CD4-positive, CD25-positive, alpha-beta regulatory T cell (primary cell): ENCODE measurements at places on chromosomes 1 and 21.

GRCh38 chr21:45739218-45740087 lies 95.9 kb downstream of the PCBP3 start:
- peak; percentile 7 for DNase-seq

GRCh38 chr1:170445096-170445495 lies 86.9 kb upstream of the GORAB start:
- DNase-seq, result no peak

GRCh38 chr1:28249013-28249865 lies 10.1 kb upstream of the SESN2 start:
- DNase-seq, result peak; percentile 48

GRCh38 chr1:212928323-212929291 lies 21.7 kb upstream of the VASH2 start:
- DNase-seq, result no peak

DNA sequence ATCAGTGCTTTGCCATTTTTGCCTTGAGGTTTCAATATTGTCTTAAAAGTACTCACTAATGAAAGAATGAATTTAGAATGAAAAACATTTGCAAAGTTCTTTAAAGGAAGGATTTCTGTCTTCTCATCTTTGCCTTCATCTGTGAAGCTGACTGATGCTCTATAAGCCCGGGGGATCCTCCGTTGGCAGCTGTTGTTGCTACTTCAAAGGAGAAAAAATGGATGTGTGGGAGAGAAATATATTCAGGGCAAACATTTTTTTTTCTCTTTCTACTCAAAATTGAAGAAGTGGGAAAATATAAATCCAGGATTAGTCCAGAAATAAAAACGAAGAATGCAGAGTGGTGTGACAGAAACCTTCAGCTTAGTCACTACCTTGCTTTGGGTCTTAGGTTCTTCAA lies 142.5 kb downstream of the OLFM3 start:
- no peak for DNase-seq

DNA sequence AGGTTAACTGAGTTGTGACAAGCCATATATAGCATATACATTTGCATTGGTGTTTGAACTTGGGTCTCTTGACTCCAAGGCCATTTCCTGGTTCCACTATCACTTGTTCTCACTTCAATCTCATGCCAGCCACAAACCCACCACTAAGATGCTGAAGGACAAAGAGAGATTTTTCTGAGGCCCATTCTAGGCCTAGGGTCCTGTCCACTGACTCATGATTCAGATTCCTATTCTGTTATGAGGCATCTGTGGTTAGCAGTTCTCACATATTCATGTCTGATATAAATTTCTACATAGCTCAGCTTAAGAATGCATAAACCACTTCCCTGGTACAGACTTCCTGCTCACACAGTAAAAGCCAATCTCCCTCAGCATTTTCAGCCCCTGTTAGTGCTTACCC lies 326.1 kb upstream of the BEND5 start:
- no peak for DNase-seq

GRCh38 chr21:38492007-38492406 lies 6.3 kb downstream of the ERG start:
- no peak for DNase-seq

- DNase-seq, result no peak
These were observed 70.1 kb upstream of the EFHD2 start for GRCh38 chr1:15339570-15339969.

DNA sequence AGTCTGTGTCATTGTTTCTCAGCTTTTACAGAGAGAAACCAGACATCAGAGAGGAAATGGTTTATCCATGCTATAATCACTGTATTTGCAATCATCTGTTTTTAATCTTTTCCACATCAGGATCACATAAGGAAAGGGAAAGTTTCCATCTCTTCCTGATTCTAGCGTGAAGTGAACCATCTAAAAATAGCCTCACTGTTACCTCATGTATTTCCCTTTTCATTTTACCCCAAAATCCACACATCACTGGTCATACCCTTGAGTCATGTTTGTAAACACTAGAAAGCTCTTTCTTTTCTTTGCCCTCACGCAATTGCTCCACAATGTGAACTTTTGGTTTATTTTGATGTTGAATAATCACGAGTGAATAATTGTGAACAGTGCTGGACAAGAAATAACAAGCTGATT lies 146.0 kb downstream of the PLA2G4A start:
- no peak for DNase-seq

- DNase-seq, result no peak
These were observed 521.6 kb upstream of the BEND5 start for GRCh38 chr1:49298304-49298703.

DNA sequence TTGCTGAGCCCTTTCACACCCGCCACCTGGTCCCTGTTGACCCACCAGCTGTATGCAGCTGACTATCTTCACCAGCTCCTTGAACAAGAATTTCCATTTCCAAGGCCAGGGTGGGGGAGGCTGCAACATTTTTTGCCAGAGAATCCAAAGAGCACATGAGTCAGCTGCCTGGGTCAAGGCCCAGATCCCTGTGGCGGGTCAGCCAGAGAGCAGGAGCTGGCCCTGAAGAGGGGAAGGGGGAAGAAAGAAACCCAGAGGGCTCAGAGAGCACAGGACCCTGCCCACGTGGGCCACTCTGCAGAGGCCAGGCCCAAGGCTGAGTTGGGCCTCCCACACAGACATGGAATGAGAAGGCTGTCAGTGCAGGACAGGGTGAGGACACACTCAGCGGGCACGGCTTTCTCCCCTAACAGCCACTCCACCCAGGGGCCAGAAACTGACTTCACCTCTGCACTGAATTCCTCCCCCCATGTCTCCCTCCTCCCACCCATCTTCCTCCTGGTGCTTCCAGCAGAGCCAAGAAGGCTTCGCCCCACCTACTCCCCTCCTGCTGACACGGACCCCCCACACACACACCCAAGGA lies 28.9 kb downstream of the S100A6 start:
- DNase-seq, result no peak

DNA sequence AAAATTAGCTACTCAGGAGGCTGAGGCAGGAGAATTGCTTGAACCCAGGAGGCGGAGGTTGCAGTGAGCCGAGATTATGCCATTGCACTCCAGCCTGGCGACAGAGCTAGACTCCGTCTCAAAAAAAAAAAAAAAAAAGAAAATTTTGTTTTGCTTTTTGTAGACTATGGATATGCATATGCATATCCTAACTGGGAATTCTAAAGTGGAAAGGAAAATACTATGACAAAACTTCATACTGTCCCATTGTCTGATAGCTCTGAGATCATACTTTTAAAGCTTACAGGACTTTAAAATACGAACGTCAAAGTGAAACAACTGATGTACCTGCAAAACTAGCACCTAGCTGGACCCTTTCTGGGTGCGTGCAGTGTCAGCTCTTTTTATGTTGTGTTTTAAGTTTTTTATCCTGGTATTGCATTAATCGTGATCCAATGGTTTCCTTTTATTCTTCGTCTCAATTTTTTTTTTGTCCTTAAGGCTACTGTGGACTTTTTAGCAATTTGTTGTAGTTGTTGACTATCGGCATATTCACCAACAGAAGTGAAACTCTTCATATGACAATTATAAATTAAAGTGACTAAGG lies 19.2 kb downstream of the SPRTN start:
- no peak for DNase-seq

DNA sequence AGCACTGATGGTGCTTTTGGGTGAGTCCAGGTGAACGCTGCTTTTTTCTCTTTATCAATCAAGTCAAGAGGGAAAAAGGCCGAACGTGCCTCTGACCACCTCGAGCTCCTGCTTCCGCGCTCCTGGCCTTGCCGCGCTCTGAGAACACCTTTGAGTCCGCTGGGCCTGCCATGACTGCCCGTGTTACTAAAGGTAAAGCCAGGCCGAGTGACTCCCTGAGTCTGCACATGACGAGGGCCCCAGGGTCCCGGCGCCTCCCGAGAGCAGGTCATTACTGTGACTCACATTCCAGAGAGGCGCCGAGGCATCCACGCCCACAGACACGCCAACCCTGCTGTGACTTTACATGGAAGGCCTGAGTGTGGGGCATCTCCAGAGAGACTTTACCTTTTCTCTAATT lies 11.1 kb downstream of the POFUT2 start:
- DNase-seq, result no peak

GRCh38 chr1:109402025-109402424 lies 4.3 kb upstream of the SORT1 start:
- DNase-seq, result no peak

DNA sequence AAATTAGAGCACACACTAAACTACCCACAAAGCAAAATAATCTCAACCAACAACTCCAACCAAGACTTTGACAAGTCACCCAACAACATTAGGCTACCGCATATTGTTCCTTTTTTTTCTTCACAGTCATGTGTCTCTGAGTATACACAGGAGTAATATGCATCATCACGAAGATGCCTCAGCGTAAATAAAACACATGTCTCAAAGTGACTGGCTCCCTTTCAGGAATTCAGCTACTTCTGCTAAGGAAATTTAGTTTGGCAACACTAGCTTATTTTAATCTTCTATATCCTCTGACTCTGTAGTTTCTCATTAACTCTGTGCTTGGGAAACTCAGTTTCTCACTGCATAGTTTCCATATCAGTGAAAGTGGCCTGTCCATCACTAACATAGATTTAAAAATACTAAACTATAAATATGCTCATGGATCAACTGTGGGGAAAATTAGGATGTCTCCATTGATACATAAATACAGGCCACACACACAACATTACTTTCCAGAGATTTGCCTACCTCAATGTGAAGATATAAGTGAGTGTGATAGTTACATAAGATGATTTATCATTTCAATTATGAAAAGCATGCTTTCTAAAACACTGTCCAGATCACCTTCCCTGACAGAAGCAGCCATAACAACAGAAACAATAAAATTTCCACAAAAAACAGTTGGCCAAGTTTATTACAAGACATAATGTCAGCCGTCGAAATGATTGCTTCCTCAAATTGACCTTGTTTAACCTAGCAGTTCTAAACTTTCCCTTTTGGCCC lies 113.2 kb downstream of the PTGER3 start:
- no peak for DNase-seq

DNA sequence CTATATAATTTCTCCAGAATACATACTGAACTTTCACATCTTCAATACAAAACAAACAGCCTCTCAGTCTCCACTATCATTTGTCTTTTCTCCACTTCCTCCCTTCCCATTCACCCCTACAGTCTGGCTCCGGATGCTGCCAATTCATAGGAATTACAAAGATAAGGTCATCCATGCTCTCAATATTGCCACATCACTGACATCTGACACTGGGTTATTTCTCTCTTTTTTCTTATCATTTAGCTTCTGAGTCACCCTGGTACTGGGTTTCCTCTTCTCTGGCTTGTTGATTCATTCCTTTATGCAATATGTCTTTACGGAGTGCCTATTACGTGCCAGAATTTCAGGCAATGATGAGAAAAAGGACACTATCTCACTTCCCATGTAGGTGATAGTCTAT lies 3.1 kb upstream of the SH3BP5L start:
- no peak for DNase-seq

DNA sequence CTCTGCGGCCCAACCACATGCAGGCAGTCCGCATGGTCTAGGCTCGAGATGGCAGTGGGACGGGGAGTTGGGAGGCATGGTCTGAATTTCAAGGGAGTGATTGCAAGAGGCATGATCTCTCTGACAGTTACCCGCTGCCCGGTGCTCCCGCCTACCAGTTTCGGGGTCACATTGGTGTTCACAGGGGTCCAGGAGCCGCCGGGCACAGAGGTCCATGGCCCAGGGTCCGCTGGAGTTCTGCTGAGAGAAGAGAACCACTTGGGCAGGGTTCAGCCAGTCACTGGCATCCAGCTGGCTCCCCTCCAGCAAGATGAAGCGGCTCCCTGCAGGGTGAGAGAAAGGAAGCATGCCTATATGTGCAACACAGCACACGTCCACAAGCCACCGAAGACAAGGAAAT lies 141.3 kb downstream of the ASTN1 start:
- no peak for DNase-seq

- no peak for DNase-seq
These were observed 100.0 kb upstream of the EDEM3 start for GRCh38 chr1:184854496-184855140.

- DNase-seq, result no peak
These were observed 99.8 kb downstream of the KAZN start for GRCh38 chr1:14698314-14698713.

DNA sequence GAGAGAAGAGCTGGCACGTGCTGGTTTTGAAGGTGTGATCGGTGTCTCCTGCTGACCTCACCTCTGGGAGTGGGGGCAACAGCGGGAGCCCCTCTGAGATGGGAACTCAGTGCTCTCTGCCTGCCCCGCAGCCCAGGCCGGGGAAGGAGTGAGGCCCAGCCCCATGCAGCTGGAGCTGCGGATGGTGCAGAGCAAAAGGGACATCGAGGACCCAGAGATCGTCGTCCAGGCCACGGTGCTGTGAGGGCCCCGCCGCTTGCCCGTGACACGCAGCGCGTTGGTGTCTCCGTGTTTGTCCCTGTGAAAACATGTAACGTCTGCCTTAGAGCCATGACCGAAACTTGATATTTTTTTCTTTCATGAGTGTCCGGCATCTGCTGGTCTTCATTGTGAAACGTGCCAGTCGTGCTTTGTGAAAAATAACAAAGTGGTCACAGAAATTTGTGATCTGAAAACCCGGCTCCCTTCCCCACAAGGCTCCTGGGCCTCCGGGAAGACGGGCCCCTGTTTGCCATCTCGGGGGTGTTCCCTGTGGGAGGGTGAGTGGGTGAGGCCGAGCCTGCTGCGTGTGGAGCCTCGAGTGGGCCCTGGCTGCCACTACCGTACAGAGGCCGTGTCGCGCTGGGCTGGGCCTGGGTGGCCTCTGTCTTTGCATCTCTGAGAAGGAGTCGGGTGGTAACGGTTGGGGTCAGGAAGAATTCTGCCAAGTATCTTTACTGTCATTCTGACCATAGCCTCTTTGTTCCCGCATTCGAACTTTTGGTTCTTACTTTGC lies 20.1 kb downstream of the CSTB start:
- no peak for DNase-seq

GRCh38 chr21:45994086-45994661 lies 12.6 kb downstream of the COL6A1 start:
- no peak for DNase-seq

DNA sequence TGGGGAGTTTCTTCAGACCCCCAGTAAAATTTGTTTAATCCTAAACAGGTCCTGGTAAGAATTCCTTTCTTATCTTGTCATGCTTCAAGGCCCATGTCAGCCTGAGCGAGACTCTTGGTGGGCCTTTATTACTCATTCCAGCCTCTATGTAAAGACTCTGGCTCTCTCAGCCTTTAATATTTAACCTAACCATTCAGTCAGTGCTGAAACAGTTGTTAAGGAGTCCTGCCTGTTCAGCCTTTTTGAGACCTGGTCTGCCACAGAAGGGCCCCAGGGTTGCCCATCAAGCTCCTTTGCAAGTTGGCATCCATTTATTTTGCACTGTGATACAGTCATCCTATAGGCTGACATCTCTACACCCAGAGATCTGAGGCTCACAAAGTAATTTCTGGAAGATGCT lies 107.7 kb upstream of the VANGL1 start:
- DNase-seq, result no peak

GRCh38 chr1:155977690-155978324 lies 540 bp downstream of the ARHGEF2 start:
- DNase-seq, result peak; percentile 34

- no peak for DNase-seq
These were observed 42.4 kb downstream of the PTPRC start for GRCh38 chr1:198681252-198681651.

DNA sequence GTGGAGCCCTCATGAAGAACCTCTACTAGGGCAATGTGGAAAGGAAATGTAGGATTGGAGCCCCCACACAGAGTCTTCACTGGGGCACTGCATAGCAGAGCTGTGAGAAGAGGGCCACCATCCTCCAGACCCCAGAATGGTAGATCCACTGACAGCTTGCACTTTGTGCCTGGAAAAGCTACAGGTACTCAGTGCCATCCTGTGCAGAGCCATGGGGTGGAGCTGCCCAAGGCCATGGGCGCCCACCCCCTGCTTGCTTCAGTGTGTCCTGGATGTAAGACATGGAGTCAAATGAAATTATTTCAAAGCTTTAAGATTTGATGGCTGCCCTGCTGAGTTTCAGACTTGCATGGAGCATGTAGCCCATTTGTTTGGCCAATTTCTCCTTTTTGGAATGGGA lies 17.2 kb upstream of the TSHB start:
- DNase-seq, result no peak
